Activated CD8-positive, alpha-beta memory T cell treated with anti-CD3 and anti-CD28 coated beads for 1 hour (primary cell): ENCODE measurements at places on chromosomes 4 and X.
A peak's percentile ranks its signal among the peaks of the same experiment; 100 is the strongest.

DNA sequence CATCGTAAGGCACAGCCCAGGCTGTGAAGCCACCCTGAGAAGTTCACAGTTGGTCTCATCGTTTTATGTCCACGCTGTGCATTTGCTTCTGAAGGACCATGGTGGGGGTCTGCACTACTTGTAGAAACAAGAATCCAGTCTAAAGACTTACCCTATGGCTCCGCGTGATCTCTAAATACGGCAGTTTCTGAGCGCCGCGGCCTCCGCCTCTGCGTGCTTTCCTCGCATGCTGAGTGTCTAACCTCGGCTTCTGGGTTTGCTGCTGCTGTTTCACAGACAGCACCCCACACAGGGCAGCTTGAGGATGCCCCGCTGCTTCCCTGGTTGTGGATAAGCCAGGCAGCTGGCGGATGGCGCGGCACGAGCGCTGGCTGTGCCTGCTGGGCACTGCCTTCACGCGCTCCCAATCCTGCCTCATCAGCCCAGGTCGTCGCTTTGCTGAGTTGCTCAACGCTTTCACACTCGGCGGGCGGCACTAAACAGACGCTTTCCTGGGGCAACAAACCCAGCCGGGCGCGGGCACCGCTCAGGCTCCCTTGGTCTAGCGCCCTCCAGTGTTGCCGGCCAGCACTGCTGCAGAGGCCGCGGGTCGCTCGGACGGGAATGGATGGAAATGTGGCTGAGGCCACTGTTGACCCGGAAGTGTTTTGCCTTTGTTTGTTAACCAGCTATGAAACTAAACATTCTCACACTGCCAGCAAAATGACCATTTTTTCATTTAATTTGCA, 39.2 kb downstream of the FGFRL1 start:
- no peak for DNase-seq

DNA sequence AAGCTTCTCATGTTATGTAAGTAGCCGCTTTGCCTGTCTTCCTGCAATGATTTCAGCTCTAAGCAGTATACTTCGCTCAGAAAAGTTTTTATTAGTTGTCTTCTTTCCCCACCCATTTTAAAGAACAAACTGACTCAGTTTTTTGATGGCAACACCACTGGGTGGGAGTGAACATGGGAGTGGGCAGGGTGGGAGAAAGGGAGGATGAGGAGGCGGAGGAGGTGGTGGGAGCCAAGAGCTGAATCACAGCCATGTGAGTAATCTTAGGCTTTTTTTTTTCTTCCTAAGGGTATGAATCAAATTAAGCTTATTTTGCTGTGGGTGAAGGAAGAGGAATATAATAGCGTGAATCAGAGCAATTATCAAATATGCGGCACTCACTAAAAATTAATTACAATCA, 574.3 kb upstream of the DIPK2B start:
- no peak for DNase-seq

- no peak for DNase-seq
These were observed 823.0 kb downstream of the FAT4 start for GRCh38 chr4:126137782-126138170.

GRCh38 chr4:76212851-76213414, 691 bp downstream of the SCARB2 start:
- DNase-seq = no peak

- DNase-seq = no peak
These were observed 79.6 kb upstream of the WDR1 start for GRCh38 chr4:10196191-10196590.

DNA sequence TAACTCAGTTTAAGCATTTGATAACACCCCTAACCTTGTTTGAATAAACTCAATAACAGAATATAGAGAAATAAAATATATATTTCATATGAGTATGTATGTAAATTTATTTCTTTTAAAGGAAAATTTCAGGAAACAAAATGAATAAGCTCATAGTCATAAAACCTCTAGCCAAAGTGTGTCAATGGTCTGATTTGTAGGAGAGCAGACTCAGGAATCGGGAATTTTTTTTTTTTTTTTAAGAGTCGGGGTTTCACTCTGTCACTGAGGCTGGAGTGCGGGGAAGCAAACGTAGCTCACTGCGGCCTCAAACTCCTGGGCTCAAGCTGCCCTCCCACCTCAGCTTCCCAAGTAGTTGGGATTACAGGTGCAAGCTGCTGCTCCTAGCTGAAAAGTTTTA, 2.4 kb downstream of the PKD2 start:
- DNase-seq = no peak

DNA sequence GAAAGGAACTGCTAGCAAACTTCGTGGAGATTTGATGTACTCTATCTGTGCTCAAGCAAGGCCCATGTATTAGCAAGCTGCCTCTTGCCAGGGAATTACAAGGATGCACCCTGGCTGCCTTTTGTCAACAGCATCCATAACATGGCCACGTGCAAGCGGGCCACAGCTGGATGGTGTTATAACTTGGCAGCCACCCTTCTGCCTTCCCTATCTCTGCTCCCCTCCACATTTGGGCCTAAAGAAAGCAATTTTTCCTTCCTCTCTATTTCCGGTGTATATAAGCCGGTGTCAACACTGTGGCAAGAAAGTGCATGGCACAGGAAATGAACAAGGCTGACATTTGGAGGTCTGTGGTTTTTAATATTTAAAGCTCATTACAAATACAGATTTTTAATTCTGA, 94.8 kb downstream of the CLNK start:
- no peak for DNase-seq

GRCh38 chrX:17082831-17083230, 136.4 kb downstream of the REPS2 start:
- DNase-seq = no peak

DNA sequence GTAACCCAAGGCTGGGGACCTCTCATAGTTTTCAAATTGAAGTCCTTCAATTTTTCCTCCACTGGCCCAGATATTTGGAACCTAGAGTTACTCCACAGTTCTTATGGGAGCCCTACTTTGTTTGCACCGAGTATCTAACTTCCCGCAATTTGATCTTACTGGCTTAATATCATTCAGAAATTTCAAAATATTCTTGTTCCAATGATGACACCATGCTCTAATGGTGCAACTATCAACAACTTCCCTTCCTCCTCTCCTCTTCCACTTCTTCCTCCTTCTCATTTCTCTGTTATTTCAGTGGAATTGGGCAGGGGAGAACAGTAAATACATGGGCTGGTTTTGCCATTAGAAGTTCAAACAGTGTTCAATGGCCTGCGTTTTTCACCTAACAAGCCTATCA, 20.2 kb downstream of the PDCL2 start:
- no peak for DNase-seq

- no peak for DNase-seq
These were observed 138.8 kb downstream of the CPZ start for GRCh38 chr4:8731364-8731763.

DNA sequence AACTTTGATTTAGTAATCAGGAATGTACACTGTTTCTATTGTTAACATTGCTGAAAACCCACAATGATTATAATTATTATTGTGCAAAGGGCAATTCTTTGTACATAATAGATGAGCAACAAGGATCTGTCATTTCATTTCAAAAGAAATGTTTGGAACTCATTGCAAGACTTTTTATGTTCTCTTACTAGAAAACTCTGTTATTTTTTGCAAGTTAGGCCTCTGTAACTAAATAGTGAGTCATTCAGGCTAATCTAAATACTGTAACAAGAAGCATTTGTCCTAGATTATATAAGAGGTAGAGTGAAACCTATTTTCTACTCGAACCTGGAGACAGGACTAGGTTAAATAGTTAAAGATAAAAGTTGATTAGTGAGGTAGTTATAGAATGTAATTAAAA, 93.2 kb upstream of the FAM47B start:
- DNase-seq = no peak

- no peak for DNase-seq
These were observed 191.5 kb downstream of the SNCA start for GRCh38 chr4:89645482-89645881.

GRCh38 chr4:169133932-169134331, 123.9 kb upstream of the CBR4 start:
- no peak for DNase-seq

GRCh38 chr4:40808926-40809457, 59.2 kb downstream of the NSUN7 start:
- no peak for DNase-seq

- DNase-seq = no peak
These were observed at the start of gene GPM6B for GRCh38 chrX:13816643-13817627. Gene GPM6B, minus strand, starts transcription at chrX:13817093. Its CDS starts 189 bp downstream, at chrX:13816904.

DNA sequence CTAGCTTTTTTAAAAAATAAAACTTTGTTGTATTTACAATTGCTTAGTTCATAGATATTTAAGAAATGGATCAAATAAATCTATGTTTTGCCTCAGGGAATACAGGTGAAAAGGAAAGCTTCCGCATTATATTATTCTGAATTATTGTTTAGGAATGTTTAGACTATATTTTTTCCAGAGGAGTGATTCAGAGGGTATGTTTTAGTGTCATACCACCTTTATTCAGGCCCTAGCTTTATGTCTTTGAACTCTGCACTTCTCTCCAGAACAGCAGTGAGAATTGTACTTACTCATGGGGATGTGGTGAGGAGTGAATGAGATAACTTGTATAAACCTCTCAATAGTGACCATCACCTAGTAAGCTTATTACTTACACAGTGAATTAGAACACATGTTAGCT, 14.0 kb downstream of the SLIT2 start:
- DNase-seq = no peak

DNA sequence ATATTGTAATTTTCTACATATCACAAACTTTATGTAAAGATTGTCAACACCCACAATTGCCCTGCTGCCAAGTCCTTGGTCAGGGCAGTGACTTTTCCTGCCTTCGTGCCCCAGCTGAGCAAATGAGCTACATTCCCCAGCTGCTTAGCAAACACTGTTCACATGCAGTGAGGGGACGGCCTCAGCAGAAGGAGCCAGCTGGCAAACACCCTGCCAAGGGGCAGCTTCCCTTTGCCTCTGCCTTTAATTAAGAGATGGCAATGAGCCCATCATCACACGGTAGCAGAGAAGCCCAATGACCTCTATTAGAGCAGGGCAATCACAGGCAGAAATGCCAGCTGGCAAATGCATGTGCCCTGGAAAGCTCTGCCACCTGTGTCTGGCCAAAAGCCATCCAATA, 253.4 kb downstream of the EPHA5 start:
- no peak for DNase-seq

DNA sequence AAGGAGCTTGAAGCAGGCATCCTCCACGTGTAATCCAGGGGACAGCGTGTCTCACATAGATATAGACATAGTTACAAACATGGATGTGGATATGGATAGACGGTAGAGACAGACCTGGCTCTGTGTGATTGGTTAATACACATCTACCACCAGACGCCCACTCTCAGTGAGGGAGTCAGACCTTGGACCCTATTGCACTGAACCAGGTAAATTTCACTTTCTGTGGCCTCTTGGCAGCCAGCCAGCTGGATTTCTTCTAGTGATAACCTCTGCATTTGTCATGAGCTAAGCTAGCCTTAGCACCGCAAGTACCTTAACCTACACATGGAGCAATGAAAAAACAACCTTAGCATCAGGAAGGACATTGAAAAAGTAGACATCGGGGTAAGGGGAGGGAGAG, 79.2 kb upstream of the ACSL4 start:
- DNase-seq = no peak

DNA sequence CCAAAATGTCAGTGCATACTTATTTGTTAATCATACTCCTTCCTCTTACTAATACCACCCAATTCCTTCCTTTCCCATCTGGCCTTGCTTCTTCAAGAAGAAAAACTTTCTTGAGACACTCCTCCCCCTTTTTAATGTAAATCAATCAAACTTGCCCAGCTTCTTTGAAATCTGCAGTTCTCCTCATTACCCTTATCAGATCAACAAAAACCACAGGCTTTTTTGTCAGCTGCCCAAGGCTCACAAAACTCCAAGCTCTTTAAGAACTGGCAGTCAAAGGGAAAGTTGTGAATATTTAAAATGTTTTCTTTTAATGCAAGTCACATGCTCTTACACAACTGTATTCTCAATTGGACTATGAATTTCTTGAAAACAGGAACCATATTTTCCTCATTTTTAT, 11.3 kb upstream of the MYOZ2 start:
- no peak for DNase-seq

DNA sequence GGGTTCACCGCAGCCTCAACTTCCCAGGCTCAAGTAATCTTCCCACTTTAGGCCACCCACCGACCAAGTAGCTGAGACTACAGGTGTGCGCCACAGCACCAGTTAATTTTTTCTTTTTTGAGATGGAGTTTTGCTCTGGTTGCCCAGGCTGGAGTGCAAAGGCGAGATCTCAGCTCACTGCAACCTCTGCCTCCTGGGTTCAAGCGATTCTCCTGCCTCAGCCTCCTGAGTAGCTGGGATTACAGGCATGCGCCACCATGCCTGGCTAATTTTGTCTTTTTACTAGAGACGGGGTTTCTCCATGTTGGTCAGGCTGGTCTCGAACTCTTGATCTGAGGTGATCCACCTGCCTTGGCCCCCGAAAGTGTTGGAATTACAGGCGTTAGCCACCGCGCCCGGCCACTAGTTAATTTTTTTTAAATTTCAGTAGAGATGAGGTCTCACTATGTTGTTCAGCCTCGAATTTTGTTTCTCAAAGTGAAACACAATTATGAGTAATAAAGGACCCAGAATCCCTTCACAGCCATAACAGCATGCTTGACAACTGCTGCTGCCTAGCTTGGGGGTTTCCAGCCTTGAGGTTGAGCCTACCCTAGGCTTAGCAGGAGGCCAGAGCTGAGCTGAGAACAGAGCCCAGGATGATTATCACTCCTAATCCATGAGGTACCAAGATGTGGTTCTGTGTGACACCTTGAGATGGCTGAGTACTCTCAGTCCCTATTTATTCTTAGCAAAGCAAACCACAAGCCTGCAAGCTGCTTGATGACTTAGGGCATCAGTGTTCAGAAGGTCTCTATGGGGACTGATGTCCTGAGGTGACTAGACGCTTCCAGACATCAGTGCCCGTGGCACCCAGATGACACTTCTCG, 41.6 kb upstream of the NKRF start:
- peak; percentile 9 for DNase-seq

DNA sequence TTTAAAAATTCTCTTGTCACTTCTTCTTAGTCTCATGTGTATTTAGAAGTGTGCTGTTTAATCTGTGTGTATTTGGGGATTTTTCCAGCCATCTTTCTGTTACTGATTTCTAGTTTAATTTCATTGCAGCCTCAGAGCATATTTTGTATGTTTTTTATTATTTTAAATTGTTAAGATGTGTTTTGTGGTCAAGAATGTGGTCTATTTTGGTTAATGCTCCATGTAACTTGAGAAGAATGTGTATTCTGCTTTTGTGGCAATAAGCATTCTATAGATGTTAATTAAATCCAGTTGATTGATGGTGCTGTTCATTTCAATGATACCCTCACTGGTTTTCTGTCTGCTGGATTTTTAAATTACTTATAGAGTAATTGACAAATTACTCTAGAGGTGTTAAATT, 38.9 kb downstream of the ANXA10 start:
- no peak for DNase-seq

- no peak for DNase-seq
These were observed 642.3 kb upstream of the BOD1L1 start for GRCh38 chr4:14269824-14270223.

- no peak for DNase-seq
These were observed 116.7 kb downstream of the CDKL5 start for GRCh38 chrX:18542131-18542530.
